ENCODE measurements at places on chromosomes 4 and X. TPM values are rescaled to one million over a fixed set of nuclear protein-coding genes. Genes with fewer than 3 reads are reported as not detected.

- no peak for DNase-seq
- no peak overlapping the region for H3K4me3 ChIP-seq
- no peaks in the 10 kb centered on the region for H3K27me3 ChIP-seq
- H3K27ac ChIP-seq, result no peak overlapping the region
- H3K36me3 ChIP-seq, result no peaks in the 10 kb centered on the region
- no peaks in the 10 kb centered on the region for H3K4me1 ChIP-seq
Observed at GRCh38 chr4:94957030-94957429, 199.3 kb downstream of the BMPR1B start.

- no peak overlapping the region for H3K27ac ChIP-seq
- H3K36me3 ChIP-seq, result no peaks in the 10 kb centered on the region
- DNase-seq, result no peak
- no peak overlapping the region for H3K4me3 ChIP-seq
- H3K4me1 ChIP-seq, result no peaks in the 10 kb centered on the region
Observed at GRCh38 chr4:10180927-10181744, 64.5 kb upstream of the WDR1 start.

The DRP2 gene
- 1.5 TPM for total RNA-seq

GRCh38 chr4:10084651-10085358, 31.8 kb downstream of the WDR1 start:
- no peaks in the 10 kb centered on the region for H3K27me3 ChIP-seq
- no peak for DNase-seq
- H3K36me3 ChIP-seq, result peaks cover 4% of the 10 kb centered on the region
- no peak overlapping the region for H3K27ac ChIP-seq
- H3K4me3 ChIP-seq, result no peak overlapping the region

DNA sequence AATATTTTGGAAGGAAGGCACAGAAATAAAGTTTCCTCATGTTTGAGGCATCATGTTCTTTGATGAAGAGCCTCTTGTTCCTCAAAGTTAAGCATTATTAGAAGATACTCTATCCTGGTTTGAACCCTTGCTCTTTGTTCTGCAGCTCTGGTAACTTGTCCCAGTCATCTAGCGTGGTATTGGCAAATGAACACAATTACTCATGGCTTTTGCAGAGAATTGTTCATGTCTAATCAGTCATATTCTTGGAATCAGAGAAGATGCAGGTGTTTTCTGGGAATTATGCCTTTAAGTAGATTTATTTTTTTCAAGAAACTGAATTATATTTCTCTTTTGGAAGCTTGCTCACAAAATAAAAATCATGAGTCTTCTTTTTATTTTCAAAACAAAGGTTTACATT, 52.9 kb upstream of the HPGDS start:
- DNase-seq, result no peak
- no peaks in the 10 kb centered on the region for H3K4me1 ChIP-seq

The ARMCX4 gene
- total RNA-seq, result 16.5 TPM

- no peak overlapping the region for H3K4me3 ChIP-seq
- no peaks in the 10 kb centered on the region for H3K36me3 ChIP-seq
- no peaks in the 10 kb centered on the region for H3K27me3 ChIP-seq
- no peaks in the 10 kb centered on the region for H3K4me1 ChIP-seq
- no peak for DNase-seq
Observed at GRCh38 chr4:79395841-79396240, 12.2 kb downstream of the GK2 start.

GRCh38 chr4:186775902-186776301, 52.2 kb upstream of the FAT1 start:
- H3K36me3 ChIP-seq, result no peaks in the 10 kb centered on the region
- no peaks in the 10 kb centered on the region for H3K27me3 ChIP-seq
- H3K27ac ChIP-seq, result no peak overlapping the region
- no peaks in the 10 kb centered on the region for H3K4me1 ChIP-seq
- DNase-seq, result no peak

DNA sequence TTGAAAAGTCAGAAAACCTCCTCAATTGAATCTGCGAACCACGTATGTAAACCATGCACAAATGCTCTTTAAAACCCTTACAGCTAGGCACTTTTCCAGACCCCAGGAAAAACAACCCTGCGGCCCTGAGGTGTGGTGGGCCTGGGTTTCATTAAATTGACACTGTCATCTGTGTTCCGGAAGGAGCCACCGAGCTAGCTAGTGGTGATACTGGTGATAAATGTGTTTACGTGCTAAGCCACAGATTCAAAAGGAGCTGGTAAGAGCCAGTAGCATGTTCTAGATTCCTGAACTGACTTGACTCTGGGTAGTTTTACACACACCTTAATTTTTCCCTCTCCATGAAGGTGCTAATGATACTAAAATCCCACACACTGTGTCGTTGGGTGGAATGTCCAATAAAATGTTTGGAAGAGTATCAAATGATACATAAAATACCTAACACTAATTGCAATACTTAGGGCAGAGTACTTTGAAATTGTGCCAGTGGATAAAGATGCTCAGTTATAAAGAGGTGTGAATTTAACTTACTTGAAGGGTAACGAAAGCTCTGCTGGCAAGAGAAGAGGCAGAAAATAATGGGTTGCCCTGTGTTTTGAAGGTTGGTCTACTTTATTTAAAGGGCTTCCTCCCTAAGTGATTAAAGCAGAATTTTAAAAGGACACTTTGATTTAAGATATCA, 8.5 kb downstream of the SMS start:
- H3K27me3 ChIP-seq, result no peaks in the 10 kb centered on the region
- no peak overlapping the region for H3K4me3 ChIP-seq

GRCh38 chr4:15015170-15015569, 12.9 kb downstream of the CPEB2 start:
- H3K4me3 ChIP-seq, result no peak overlapping the region
- H3K36me3 ChIP-seq, result peaks cover 32% of the 10 kb centered on the region
- no peak for DNase-seq
- no peak overlapping the region for H3K27ac ChIP-seq
- H3K4me1 ChIP-seq, result peaks cover 50% of the 10 kb centered on the region

The KIT gene
- 16.7 TPM for total RNA-seq

DNA sequence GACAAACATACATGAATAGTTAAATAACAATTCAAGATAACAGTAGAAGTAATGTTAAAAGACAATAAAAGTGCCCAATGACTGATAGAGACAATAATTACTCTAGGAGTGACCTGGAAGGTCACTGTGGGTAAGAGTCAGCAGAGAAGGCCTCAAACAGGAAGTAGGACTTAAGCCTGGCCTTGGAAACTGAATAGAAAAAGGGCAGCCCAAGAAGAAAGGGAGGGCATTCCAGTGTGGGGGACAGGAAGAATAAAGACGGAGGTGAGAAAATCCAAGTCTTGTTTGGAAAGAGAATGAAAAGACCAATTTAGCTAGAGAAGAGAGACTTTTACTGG, 6.0 kb downstream of the P2RY4 start:
- H3K36me3 ChIP-seq, result no peaks in the 10 kb centered on the region
- no peak overlapping the region for H3K4me3 ChIP-seq
- no peak overlapping the region for H3K27ac ChIP-seq
- no peak for DNase-seq
- no peaks in the 10 kb centered on the region for H3K27me3 ChIP-seq

DNA sequence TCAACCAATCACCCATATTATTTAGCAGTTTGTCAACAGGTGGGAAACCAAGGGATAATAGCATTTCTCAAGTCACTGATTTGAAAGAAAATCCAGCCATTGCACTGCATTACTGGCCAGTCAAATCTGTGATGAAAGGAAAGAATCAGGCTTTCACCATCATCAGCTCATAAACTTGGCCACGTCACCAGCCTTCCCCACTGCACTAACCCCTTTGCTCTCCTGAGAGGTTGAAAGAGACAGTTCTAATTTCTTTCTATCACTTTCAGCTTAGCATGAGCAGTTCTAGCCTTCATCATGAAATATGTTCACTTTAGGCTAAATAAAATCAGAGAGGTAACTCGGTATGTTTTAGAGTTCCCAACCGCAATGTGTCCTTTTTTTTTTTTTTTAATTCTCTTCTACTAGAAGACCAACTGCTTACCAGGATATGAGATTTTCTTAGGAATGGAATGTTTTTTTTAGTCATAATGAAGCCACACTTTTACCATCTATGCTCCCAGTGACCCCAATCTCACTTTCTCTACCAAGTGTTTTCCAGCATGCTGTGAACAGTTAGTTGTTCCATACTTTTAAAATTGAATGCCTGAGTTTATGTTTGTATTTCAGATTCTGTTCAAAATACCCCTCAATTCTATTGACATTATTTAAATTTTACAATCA, 55.7 kb upstream of the SLC7A11 start:
- H3K4me3 ChIP-seq, result no peak overlapping the region
- no peaks in the 10 kb centered on the region for H3K36me3 ChIP-seq
- no peaks in the 10 kb centered on the region for H3K4me1 ChIP-seq
- DNase-seq, result no peak
- H3K27me3 ChIP-seq, result no peaks in the 10 kb centered on the region

GRCh38 chr4:7705062-7705461, 234.6 kb downstream of the AFAP1 start:
- no peaks in the 10 kb centered on the region for H3K4me1 ChIP-seq
- no peaks in the 10 kb centered on the region for H3K36me3 ChIP-seq
- H3K27ac ChIP-seq, result no peak overlapping the region
- no peaks in the 10 kb centered on the region for H3K27me3 ChIP-seq
- H3K4me3 ChIP-seq, result no peak overlapping the region

The CLDN34 gene
- total RNA-seq, result not detected
